ENCODE measurements at places on chromosomes 2 and 18.

GRCh38 chr2:70241340-70241739 is 7.1 kb downstream of the TIA1 start:
- DNase-seq: no peak

- DNase-seq: no peak
These were observed 22.6 kb upstream of the CYP1B1 start for GRCh38 chr2:38098421-38099098.

- DNase-seq: no peak
These were observed 115.1 kb downstream of the NAB1 start for GRCh38 chr2:190763901-190764514.

- no peak for DNase-seq
These were observed 6.9 kb upstream of the POTEF start for GRCh38 chr2:130135692-130136541.

- no peak for DNase-seq
These were observed 13.9 kb downstream of the SNORC start for GRCh38 chr2:232884001-232884421.

DNA sequence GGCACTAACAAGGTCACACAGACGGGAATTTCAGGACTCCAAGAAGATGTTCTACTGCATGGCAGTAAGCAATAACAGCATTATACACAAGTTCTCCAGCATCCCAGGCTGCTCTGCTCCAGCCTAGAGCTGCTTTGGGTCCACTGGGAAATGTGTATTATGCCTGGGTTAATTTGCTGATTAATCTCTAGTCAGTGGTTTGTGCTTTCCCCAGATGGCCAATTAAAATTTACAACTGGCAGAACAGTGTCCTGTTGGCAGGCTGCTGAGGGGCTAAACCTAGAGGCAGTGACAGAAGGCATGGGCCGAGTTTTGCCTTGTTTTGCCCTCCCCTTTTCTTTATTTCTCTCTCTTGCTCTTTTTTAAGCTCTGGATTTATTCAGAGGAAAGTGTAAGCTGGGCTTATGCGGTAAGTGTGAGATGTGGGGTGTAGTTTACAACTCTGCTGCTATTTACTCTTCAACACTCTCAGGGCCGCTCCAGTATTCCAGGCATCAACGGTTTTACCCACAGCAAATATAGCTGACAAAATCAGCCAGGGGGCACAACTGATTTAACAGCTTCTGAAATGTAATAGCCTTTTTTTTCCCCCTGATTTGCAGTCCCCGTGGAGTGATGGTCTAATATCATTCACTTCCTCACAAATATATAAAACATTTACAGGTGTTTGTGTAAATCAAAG is 348.0 kb downstream of the GPD2 start:
- DNase-seq: no peak

DNA sequence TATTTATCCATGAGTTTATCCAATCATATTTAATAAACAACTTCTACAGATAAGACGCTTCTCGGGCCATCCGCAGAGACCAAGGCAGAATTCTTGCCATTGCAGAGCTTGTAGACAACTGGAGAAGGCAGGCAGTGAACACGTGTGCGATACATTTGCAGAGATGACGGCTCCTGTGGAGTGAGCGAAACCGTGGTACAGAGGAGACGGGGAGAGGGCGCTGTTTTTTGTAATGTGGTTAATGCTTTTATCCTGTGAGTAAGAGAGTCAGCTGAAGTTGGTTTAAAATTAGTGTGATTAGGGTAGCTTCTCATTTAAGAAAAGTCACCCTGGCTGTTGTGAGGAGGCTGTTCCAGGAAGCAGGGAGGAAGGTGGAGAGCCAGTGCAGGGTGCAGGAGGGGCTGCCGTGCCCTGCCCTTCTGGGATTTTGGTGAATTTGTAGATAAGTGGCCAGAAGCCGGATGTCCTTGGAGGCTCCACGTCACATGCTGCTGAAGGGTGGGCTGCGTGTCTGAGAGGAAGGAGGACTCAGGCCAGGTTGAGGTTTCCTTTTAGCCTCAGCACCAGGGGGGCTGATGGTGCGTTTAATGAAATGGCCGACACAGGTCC is 151.4 kb downstream of the SNTG2 start:
- no peak for DNase-seq

- no peak for DNase-seq
These were observed 110.0 kb downstream of the CDH20 start for GRCh38 chr18:61443081-61443725.

- DNase-seq: no peak
These were observed 96.1 kb upstream of the ZNF397 start for GRCh38 chr18:35144698-35145097.

- DNase-seq: no peak
These were observed 4.8 kb downstream of the ALK start for GRCh38 chr2:29916571-29916970.

DNA sequence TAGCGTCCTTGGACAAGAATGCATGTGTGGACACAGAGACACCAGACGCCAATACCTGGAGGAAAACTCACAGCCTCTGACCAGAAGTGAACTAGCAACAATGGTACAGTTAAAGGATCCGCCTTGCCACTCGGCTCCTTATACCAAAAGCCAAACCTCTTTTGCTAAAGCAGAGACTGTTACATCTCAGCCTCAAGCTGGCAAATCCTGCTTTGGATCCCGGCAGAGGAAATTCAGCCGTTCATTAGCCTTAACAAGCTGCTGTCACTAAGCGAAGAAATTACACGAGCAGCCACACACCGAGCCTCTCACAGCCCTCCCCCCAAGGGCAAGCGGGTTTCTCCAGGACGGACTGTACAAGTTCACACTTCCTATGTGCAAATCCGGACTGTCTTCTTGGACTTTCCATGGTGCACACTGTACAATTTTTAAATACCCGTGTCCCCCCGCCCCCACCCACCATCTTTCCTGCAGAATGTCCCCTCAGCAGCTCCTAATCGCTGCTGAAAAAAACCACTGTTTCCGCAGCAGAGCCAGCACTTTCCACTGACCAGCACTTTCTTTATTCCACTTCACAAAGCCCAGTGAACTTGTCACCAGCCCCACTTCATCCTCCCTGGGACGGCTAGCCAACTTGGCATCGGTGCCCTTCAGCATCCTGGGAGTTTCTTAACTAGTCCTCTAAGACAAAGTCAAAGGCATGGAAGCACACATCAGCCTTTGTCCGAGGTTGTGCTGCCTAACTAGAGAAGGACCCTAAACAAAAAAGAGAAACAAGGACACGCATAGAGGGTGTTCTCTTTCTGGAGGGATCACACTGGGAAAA is 1.5 kb downstream of the KLF7 start:
- DNase-seq: no peak

DNA sequence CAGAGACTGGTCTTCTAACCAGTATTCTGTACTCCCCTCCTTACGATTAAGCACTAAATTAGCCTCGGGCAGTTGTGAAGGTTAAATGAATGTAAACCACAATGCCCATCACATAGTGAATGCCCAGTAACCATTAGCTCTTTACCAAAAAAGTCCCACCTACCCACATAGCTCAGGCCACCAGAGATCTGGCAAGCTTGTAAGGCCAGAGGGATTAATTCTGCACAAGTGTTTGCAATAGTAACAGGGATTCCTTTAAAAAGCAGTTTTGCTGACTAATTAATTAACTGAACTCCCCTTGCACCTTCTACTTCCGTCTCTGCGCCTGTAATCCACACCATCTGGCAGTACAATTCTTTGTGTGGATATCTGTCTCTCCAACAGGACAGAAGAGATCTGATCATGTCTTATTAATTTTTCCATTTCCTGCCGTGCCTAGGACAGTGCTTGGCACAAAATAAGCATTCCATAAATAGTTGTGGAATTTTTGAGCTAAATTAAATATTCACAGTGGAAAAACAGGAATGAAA is 36.2 kb upstream of the IGFBP2 start:
- DNase-seq: no peak

GRCh38 chr2:20663196-20664070 is 3.5 kb upstream of the GDF7 start:
- no peak for DNase-seq

GRCh38 chr18:61635901-61636528 is 256.8 kb downstream of the RNF152 start:
- no peak for DNase-seq

DNA sequence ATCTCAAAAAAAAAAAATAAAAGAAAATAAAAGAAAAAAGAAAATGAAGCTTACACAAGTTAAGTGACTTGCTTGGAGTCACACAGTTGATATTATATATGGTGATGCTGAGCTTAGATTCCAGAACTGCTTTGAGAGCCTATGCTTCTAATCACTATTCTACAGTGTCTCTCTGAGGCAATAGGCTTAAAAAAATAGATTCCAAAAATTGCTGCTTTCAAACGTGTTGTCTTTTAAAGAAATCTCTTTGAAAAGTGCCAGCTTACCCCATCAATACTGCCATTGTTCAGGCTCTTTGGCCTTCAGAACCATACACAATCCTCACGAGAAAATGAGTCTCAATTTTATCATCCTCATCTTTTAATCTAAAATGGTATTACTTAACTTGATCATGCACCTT is 102.6 kb downstream of the CDK15 start:
- no peak for DNase-seq

Measured in stimulated activated CD4-positive, alpha-beta T cell treated with anti-CD3 and anti-CD28 coated beads, Interleukin-1b, Interleukin-23, amount 100 ng/mL, for 1 hour (primary cell).